Stimulated activated CD4-positive, alpha-beta T cell treated with anti-CD3 and anti-CD28 coated beads, Interleukin-1b, Interleukin-23, amount 100 ng/mL, for 24 hours (primary cell): ENCODE measurements at places on chromosomes 1 and 21.
A peak's percentile ranks its signal among the peaks of the same experiment; 100 is the strongest.

DNA sequence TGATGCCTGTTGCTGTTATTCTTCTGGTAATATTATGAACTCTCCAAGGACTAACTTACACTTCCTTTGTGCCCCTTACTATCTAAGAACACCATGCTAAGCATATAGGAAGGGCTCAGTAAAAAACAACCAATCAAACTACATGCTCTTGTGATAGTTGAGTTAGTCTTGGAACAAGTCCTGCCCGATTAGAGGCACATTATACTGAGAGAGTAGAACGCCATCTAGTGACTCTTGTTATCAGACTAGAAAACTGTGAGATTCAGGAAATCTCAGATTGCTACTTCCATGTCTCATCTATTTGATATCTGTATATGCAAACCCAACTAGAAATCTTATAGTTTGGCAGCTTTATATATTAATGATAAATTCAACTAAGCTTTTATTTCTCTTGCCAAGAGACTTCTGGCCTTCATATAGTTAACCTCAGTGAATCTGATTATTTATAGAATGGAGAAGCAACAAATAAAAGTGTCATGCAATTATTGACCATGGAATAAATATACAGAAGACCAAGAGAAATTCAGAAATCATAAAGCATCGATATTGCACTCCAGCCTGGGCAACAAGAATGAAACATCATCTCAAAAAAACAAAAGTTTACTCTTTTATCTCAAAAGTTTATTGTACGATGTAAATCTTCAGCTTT, 7.8 kb upstream of the SRRM1 start:
- DNase-seq = no peak

- no peak for DNase-seq
Measured at GRCh38 chr1:230429067-230429735, 3.1 kb upstream of the PGBD5 start.

- DNase-seq = no peak
Measured at GRCh38 chr1:215022204-215022603, 60.3 kb upstream of the KCNK2 start.

- no peak for DNase-seq
Measured at GRCh38 chr1:19528438-19528837, 43.1 kb upstream of the CAPZB start.

GRCh38 chr21:23853796-23854379, 1753.4 kb downstream of the MRPL39 start:
- no peak for DNase-seq

- no peak for DNase-seq
Measured at GRCh38 chr1:221227872-221228337, 348.7 kb downstream of the HLX start.

DNA sequence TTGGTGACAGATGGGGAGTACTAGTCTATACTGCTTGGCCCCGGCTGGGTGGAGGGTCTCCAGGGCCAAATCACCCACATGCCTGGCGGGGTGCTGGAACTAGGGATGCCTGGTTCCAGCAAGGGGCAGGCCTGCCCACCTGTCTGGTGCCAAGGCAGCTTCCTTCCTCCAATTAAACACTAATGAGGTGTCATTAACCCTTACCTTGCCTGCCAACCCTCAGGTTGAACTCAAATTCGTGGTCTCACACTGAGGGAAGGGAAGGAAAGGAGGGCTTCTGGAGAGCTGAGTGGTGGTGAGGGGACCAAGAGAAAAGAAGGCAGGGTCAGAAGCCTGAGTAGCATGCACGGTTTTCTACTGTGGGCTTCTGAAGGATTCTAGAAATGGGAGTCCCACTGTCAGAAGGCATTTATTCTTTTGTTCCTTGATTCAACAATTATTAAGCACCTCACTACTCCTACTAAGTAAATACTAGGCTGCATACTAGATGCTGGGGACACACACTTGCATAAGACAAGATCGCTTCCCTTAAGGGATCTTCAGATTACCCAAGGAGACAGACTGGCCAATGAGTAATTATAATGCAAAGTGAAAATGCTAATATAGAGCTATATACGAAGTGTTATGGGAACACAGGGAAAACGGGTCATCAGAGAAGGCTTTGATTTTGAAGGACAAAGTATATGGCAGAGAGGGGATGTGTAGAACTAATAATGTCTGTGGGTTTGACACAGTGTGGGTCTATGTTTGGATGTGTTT, 5.9 kb upstream of the EFNA3 start:
- no peak for DNase-seq

- no peak for DNase-seq
Measured at GRCh38 chr1:165738794-165739193, 29.9 kb downstream of the TMCO1 start.

DNA sequence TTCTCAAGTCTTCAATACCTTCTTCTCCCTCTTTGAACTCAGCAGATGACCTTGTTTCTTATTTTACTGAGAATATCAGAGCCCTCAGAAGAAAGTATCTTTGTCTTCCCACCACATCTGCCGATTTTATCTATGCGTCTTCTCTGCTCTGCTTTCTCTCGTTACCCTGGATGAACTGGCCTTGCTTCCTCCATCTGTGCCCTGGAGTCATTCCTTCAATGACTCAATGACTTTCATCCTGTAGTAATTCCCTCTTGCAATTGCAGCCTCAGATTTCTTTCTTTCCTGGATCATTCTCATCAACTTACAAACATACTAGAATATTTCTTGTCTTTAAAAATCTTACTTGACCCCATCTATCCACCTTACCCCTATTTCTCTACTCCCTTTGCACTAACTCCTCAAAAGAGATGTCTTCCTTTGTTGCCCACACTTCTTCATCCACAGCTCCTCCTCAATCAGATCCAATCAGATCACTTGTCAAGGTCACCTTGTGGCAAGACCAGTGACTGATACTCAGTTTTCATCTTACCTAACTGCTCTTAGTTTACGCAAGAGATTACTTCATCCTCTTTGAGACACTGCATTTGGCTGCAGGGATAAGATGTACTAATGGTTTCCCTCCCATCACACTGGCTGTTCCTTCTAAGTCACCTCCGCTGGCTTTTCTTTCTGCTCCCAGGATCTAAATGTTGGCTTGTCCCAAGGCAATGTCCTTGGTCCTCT, 8.2 kb upstream of the TGFBR3 start:
- no peak for DNase-seq

- no peak for DNase-seq
Measured at GRCh38 chr1:161956930-161957329, 66.7 kb downstream of the OLFML2B start.

DNA sequence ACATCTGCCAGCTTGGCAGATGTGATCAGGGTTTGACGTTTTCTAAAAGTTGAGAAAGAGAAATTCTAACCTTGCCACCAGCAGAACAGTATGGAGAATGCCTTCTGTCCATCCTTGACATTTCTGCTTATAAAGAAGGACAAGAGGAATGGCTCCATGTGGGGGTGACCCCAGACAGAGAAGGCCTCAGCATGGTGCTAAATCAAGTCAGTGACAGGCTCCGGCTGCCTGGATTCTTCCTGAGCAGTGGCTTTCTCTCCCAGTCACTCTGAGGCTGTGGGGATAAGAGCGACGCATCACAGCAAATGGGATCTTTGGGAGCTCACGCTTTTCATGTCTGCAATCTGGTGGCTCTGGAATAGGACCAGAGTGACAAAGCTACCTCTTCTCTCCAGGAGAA, 640.2 kb upstream of the CAMK1G start:
- DNase-seq = no peak

DNA sequence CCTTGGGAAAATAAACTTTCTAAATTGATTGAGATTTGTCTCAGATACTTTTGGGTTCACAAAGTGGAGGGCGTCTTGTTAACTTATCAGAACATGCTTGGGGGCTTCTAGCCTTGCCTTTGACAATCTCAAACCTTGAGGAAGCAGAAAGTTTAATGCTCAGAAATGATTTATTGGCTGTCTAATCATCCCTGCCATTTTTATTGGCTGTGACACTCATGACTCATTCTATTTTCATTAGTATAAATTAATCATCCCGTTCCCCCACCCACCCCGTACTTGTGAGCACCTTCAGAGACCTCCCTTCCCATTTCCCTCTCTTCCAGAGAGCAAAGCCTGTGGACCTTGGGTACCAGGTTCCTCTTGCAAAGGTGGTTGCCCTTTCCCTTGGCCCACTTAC, 87.1 kb downstream of the FGGY start:
- no peak for DNase-seq

DNA sequence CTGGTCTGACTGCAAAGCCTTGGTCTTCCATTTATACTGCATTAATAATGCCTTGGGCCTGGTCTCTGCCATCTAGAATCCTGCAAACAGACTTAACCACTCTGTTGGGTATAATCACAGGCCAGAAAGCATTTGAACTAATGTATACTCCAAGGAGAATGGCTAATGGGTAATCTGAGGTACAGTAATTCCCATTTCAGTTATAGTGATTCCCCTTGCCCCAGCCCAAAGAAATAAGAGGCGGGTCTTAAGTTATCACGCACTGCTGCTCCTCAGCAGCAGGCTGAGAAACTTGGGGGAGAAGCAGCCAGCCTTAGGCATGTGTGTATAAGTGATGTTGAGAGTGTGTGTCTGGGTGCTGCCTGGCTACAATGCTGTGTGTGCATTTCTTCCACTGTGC, 2.4 kb downstream of the LPAR3 start:
- DNase-seq = no peak

GRCh38 chr1:198465201-198466144, 75.0 kb downstream of the ATP6V1G3 start:
- no peak for DNase-seq

DNA sequence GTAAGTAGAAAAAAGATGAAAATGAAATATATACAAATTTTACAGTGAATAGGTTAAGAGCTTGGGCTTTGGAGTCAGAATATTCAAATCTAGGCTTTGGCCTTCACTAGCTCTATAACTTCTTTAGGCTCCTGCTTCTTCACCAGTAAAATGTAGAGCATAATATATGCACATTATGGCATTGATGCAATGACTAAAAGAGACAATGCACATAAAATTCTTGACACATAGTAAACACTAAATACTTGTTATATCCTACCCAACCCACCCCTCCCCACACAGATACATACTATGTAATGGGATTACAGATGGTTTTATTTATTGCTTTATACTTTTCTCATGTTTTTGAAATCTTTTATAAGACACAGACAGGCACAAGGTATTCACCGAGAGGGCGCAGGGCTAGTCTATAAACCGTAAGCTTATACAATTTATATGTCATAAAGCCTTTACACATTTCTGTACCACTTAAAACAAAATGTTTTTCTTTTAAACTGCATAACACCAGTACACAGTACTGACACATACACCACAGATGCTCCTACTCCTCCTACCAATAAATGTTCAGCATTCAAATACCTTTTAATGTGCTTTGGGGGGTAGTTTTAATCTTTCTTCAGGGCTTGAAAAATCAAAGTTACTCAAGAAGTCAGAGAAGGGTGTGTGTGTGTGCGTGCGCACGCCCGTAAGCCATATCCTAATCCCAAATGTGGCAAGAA, 109.8 kb downstream of the ACBD6 start:
- DNase-seq = no peak

GRCh38 chr1:109263597-109264378, 14.4 kb downstream of the CELSR2 start:
- peak; percentile 70 for DNase-seq

DNA sequence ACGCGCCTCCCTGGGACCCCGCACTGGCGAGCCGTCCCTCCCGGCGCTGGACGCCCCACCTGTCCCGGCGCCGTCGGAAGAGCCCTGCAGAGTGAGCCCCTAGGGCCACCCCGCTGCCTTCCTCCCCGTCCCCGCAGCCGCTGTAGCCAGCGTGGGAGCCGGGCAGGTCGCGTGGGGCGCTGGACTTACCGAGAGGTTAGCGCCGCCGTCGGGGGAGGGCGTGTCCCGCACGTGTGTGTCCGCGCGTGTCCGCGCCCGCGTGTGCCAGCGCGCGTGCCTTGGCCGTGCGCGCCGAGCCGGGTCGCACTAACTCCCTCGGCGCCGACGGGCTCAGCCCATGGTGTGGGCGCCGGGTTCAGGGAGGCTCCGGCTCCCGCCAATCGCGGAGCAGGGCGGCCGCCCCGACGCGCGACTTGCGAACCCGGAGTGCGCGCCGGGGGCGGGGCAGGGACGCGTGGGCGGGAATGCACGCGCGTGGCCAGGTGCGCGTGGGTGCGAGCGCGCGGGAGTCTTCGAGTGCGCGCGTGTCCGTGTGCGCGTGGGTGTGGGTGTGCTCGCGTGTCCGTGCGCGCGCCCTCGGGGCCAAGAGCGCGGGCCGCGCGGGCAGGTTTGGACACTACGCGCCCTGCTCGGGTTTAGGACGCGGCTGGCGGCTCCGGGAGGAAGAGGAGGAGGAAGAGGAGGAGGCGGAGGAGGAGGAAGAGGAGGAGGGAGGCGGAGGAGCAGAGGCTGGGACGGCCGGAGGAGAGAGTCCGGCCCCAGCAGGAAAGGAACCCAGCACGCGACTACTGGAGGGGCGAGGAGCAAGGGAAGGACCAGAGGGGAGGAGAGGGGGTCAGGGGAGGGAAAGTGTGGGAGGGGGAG, 145.2 kb upstream of the ETS2 start:
- DNase-seq = no peak

GRCh38 chr1:54287176-54287650, 87.2 kb downstream of the MRPL37 start:
- no peak for DNase-seq

DNA sequence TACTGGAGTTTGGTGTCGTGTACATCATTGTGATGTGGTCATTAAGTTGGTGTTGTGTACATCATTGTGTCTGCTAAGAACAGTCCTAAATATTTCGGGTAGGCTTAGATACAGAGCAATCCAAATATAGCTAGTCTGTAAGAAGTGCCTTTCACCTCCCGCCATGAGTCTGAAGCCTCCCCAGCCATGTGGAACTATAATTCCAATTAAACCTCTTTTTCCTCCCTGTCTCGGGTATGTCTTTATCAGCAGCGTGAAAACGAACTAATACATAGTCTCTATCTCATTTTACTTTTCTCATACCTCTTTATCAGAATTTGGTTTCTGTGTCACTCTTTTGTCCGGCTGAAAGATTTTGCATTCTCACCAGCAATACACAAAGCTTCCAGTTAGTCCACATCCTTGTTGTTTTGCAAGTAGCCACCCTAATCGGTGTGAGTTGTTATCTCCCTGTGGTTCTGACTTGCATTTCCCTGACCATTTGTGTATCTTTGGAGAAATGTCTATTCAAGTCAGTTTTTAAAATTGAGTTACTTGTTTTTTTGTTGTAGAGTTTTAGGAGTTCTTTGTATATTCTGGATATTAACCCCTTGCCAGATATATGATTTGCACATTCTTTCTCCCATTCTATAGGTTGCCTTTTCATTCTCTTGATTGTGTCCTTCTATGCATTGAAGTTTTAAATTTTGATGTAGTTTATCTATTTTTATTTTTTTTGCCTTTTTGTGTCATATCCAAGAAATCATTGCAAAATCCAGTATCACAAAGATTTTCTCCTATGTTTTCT, 56.5 kb downstream of the FNBP1L start:
- no peak for DNase-seq

DNA sequence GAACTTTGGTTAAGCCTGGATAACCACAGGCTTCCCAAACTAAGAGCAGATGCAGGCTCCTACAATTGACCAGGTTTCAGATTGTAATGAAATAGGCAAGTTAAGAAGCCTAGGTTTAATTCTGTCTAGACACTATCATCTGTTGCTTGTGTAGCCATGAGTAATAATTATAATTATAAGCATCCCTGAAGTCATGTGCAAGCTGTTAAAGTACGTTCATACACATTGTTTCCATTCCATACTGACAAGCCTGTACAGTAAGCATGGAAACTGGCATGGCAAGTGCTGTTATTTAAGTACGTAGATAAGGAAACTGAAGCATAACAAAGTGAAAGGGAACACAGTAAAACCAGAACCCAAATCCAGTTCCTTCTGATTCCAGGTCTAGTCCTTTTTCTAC, 557.2 kb upstream of the BEND5 start:
- DNase-seq = no peak
